GM12892 (cell line): ENCODE measurements at places on chromosomes 7 and 10.

GRCh38 chr7:92498557-92498956 is 20.8 kb upstream of the ERVW-1 start:
- DNase-seq: no peak

DNA sequence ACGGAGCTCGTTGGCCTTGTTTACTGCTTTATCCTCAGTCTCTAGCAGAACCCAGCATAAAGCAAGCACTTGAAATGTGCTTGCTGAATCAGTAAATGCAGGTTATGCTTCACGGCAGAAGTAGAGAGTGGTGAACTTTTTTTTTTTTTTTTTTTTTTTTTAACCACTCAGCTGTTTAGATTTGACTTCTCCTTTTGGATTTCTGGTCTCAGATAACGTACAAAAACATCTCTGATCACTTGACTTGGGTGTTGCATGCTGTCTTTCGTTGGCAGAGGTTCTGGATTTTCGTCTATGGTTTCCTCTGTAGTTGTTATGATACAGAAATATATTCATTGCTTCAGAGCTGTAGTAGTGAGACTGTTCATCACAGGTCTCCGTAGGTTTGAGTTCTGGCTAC is 242.5 kb upstream of the HABP2 start:
- DNase-seq: no peak

GRCh38 chr7:133330085-133330484 is 77.2 kb downstream of the EXOC4 start:
- DNase-seq: no peak

GRCh38 chr10:61814160-61814559 is 87.3 kb upstream of the ARID5B start:
- DNase-seq: no peak
